ENCODE measurements at places on chromosomes 16 and 17.

- DNase-seq = peak; percentile 54
Measured at GRCh38 chr17:74862108-74862901, 2.6 kb upstream of the GRIN2C start.

DNA sequence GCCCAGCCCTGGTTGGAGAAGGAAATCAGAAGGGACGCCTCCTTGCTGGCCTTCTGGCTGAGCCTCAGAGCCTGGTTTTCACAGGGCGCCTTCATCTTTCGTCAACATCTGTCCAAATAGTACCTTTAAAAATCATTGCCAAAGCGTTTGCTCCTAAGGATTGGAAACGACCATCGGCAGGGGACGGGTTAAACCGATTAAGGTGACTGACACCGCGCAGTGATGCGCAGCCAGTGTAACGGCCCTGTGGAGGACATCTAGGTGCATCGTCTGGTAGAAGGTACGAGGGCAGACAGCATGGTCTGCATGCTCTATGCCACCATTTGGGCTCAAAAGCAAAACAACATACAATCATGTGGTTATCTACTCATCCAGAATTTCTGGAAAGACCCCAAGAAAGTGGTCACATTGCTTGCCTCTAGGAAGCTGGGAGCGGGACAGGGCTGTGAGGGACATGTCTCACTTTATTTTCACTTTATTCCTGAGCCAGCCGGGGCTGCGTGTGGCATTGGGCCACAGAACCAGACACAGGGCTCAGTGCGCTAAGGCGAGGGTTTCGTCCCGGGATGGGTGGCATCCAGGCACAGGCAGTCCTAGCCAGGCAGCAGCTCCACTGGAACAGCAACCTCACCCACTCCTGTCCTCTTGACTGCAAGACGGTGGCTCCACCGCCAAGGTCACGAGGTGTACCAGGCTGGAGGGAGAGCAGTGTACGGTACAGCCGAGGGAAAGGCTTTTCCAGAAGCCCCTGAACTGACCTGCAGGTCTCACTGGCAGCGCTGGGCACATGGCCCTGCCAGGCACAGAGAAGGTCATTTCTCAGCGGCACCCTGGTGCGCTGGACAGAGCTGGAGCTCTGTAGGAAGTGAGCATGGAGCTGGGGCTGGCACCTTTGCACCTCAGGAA lies 40.9 kb upstream of the JPH3 start:
- DNase-seq = no peak

DNA sequence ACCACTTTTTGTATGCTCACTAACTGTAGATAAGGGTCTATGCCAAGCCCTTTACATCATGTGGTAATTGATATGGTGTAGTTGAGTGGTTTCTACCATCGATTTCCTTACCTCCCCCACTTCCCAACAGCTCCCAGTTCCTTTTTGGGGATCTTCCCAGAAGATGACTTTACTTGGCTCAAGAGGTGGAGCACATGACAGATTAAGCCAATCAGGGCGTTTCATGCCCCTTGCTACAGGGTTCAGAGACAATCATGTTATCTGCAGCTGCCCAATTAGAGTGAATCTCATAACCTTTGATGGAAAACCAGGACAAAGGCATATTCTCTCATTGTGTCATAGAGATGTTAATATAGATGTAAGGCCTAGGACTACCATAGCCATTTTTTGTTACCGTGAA lies 16.2 kb upstream of the BMERB1 start:
- no peak for DNase-seq

DNA sequence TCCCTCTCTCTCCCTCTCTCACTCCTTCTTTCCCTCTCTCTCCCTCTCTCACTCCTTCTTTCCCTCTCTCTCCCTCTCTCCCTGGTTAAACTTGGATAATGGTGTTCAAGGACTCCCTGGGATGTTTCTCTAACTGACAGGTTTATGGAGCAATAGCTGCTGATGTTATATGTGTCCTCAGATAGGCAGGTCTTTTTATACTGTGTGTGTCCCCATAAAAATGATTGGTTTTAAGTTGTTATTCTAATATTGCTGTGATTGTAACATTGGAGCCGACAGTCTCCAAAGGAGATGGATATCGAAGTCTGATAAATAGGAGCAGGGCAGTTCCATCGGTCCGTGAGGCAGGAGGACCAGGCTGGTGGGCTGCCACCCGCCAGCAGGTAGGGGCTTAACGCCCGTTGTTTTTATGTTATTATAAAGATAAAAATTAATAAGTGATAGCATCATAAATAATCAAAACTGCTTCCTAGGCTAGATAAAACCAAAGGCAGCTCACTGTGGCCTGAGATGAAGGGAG lies 38.1 kb upstream of the C16orf82 start:
- DNase-seq = no peak

DNA sequence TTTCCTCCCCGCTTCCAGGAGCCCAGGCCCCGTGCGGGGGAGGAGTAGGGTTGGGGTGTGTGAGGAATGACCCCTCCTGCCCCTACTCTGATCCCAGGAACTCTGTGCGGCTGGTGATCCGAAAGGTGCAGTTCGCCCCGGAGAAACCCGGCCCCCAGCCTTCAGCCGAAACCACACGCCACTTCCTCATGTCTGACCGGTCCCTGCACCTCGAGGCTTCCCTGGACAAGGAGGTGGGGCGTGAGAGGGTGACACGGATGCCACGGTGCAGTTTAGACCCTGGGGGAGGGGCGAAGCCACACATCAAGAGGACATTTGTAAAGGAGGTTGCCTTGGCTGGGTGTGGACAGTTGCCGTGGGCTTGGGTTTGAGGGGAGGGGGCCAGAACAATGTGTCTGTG lies 7.4 kb downstream of the ARRB2 start:
- DNase-seq = no peak

DNA sequence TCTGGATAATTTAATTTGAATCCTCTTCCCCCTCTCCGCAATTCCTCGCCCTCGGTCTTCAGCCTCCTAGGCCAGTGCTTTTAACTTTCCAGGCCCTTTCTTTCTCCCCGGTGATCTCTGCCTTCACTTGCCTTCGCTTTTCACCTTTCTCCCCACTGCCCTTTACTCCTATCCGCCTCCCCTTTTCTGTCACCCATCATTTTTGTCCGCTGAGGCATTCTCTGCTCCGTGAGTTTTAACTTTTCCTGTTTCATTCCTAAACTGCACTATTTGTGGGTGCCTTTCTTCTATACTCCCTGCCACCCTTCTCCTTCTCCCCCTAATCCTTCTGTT lies 729 bp downstream of the LONP2 start:
- DNase-seq = no peak

GRCh38 chr17:47918991-47919390 lies 22.4 kb upstream of the PNPO start:
- no peak for DNase-seq

DNA sequence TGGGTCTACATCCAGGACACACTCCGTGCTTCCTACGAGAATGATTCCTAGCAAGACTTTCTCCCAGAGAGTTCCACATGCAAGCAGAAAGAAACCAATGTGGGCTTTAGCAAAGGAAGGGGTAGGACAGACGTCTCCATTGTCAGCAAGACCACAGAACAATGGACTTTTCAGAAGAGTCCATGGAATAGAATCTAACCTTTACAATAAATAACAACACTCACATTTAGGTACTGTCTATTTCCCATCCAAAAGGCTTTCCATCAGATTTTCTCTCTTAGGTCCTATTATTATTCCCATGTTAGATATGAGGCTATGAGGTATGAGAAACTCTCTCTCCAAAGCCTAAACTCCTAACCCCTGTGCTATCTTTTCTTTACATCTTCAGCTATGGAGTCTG lies 360.9 kb downstream of the GRIN2A start:
- DNase-seq = no peak

DNA sequence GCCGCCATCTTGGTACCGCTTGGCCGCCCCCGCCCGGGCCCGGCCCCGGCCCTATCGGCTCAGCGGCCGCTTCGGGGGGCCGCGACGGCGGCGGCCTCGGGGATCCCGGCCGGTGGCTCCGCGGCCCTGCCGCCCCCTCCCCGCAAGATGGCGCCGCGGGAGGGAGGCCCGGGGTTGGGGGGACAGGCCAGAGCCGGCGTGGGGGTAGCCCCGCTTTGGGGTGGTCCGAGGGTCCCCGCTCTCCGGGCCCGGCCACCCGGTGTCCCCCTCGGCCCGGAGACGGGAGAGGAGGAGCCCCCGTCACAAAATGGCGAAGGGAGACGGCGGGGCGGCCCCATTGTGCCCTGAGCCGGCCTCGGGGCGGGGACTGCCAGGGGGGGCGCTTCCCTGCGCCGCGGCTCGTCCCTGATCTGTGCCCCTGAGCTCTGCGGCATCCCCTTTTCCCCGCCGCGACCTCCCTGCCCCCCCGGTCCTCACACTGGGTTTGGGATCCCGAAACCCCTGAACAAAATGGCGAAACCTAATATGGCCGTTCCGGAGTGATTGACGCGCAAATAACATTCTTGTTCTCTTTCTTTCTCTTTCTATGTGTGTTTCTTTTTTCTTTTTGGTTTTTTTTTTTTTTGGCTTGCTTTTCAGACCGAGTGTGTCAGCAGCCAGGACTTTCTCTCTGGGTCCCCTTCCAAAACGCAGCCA lies 986 bp downstream of the HAPSTR1 start:
- DNase-seq = peak; percentile 37

DNA sequence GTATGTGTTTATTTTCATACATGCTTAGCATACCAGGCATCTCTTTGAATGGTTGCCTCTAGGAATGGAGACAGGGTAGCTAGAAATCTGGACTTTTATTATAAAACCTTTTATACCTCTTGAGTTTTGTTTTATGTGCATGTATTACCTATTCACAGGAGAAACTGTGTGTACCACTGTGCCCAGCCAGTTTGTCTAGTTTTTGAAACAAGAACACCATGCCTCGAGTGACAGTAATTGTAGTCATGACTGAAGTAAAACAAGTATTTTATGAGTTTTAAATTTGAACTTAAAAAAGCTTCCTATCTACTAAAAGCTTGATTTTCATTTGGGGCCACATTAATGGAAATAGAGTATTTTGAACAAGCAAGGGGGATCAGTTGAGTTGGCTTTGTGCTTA lies 57.4 kb downstream of the SNTB2 start:
- DNase-seq = no peak

- no peak for DNase-seq
Measured at GRCh38 chr16:28029387-28030002, 34.0 kb downstream of the GSG1L start.

DNA sequence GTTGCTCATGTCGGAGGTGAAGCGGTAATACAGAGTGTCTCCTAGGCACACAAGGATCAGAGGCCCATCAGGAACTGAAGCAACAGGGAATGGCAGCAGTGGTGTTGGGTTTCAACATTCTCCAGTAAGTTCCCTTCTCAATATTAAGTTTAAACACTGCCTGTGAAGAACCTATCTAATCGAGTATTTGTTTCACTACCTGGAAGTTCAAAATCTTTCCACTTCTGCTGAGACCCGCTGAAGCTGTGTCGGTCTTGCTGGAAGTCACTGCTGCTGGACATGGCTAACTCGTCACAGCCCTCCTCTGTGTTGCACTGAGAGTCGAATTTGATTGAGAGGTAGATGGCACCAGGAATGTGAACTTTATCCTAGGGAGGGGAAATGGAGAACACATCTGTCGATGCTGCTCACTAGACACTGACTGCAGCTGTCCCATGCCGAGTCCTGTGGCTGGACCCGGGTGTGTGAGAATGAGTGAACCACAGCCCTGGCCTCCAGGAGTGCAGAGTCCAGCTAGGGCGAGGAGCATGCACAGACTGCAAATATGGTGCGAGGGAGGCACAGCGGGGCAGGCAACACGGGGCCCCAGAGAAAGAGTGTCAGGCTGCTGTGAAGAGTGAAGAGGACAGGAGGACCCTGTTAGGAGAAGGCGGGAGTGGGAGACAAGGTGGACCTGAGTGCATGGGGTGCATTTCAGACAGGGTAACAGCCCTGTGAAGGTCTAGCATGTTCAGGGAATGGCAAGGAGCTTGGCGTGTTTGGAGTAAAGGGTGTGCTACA lies 50.1 kb upstream of the ATP2A3 start:
- no peak for DNase-seq

DNA sequence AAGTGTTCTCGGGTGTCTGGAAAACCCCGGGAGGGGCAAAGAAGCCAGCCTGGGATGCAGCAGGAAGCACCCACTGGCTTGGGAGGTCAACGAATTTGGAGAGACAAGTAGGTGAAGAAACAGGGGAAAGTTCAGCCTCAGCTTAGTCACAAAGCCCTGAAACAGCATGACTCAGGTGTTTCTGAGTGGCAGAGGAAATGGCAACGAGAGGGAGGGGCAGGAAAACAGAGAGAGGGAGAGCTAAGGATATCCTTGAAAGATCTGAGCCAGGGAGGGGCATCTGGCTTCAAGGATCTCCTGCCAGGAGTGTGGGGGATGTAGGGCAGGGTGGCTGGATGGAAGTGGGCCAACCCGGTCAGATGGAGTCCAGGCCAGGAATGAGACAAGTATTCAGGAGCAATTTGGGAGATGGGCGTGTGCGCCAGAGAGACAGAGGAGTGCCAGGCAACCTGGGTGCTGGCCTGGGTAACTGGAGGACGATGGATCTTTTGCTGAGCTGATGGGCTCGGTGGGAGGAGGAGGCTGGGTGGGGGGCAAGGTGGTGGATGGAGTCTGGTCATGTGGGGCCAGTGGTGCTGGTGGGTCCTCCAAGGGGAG lies 27.2 kb downstream of the ABCC3 start:
- DNase-seq = no peak

GRCh38 chr17:70134042-70134441 lies 35.3 kb upstream of the KCNJ2 start:
- DNase-seq = no peak

DNA sequence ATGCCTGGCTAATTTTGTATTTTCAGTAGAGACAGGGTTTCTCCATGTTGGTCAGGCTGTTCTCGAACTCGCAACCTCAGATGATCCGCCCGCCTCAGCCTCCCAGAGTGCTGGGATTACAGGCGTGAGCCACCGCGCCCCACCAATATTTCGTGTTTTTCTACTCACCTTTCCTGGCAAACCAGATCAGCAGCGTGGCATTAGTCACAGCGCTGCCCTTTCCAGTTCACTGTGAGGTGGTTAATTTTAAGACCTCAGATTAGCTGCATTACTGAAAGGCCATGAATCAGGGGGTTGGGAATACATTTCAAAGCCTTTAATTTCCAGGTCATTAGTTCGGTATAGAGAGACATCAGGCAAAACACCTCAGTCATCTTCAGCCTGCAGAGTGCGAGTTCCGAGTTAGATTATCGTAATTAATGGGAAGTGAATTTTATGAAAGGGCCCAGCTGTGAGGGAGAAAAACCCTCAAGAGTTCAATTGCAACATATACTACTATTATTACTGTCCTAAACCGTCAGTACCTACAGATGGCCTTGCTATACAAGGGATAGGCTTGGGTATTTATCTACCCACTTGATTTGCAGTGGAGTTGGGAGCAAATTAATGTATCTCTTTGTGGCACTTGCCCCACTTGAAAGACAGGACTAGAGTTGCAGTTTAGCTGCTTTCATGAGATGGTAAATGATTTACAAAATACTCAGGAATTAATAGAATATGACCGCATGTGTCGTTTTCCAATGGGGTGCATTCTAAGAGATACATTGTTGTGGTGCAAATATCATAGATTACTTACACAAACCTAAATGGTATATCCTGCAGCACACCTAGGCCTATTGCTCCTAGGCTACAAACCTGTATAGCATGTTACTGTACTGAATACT lies 2.1 kb upstream of the USP32 start:
- DNase-seq = no peak

Measured in substantia nigra (tissue), 51 donors.